ENCODE measurements at places on chromosomes 5 and 9.

- DNase-seq, result no peak
These were observed at the start of gene ZNF883 for GRCh38 chr9:113011911-113012381. ZNF883 (minus strand) TSS chr9:113012192.

- no peak for DNase-seq
These were observed 40.6 kb downstream of the SGCD start for GRCh38 chr5:156367597-156367996.

GRCh38 chr5:160324886-160325285, 12.5 kb upstream of the CCNJL start:
- DNase-seq, result no peak

- no peak for DNase-seq
These were observed 45.0 kb upstream of the TDRD7 start for GRCh38 chr9:97366889-97367288.

- DNase-seq, result no peak
These were observed 291.3 kb upstream of the PCSK5 start for GRCh38 chr9:75599126-75599525.

DNA sequence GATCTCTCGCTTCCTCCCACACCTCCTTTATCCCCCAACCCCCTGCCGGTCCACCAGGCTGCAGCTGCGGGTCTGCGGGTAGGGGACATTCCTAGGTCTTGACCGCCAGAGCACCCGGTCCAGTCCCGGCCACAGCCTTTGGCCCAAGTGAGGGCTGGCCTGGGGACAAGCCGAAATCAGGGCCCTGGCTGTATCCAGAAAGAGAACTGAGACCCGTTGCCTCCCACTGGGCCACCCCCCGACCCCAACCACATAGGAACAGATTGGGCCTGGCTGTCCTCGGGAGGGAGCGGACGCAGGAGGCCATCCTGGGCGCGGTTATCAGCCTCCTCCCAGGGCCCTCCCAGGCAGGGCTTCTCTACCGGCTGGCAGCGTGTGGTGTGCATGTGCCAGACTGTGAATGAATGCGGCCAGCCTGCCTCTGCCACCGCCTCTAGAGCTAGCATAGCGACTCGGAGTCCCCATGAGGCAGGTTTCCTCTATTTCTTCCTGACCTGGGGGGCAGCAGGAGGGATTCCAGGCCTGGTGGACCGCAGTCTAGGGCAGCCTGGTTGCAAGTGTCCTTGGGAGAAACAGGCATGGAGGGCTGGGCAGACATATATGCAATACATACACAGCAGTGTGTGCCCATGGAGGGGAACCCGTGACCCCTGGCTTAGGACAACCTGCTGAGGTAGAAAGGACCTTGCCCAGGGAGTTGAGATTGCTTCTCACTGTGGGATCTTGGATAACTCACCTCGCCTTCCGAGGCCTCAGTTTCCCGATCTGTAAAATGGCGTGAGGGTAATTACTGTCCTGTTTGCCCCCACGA, 1.2 kb downstream of the N4BP3 start:
- peak; percentile 22 for DNase-seq

- DNase-seq, result peak; percentile 92
These were observed 50.8 kb downstream of the CTSL start for GRCh38 chr9:87776481-87777379.

DNA sequence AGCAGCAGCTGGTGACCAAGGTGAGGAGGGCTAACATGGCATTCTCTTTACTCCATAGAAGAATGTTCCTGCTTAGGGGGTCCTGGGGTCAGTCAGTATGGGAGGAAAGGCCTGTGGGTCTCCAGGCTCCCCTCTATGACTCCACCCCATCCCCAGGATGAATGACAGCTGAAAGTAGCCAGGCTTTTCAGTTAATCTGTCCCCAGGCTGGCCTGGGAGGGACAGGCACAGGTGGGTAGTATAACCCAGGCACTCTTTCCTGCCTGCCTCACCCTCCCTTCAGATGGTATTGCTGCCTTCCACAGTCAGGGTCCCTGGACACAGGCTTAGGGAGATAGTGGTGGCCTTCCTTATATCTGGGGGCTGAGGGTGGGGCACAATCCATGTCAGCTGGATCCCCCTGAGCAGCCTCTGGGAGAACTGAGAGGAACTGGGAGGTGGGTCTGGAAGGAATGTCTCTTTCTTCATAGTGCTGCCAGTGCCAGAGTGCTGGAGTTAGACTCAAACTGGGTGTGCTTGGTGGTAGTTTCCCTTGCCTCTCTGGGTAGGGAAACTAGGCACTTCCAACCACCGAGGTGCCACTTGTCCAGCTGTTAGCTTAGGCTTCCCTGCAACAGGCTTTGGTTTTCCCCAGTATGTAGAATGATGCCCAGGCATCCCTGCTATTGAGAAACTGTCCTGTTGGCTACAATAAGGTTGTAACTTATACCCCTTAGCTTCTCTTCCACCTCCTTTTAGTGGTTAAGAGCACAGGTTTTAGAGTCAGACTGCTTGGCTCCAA, 27.8 kb downstream of the LARP1 start:
- no peak for DNase-seq

DNA sequence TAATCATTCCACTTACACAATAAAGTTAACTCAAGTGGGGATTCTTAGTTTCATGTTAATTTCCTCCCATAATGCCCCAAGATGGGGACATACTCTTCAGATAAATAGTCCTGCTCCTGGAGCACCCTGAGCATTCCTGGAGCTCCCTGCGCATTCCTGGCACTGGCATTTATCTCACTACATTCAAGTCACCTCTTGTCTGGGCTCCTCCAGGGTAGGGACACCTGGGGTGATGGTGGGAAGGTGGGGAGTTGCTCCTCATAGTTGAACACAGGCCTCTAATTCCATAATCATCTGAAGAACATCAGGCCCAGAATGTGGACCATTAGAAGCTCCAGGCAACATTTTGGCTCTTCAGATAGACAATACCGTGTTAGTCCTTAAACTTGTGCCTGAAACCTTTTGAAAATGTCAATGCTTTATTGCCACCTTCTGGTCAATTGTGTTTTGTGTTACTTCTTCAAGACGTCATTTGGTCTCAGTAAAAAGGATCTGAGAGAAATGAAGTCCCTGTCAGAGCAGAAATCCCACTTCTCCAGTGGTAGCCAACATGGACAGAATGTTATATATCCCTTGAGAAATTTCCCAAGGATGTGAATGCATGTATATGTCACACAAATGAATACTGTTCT, 14.2 kb upstream of the AGGF1 start:
- peak; percentile 79 for DNase-seq

GRCh38 chr5:124179819-124180218, 566.6 kb downstream of the ZNF608 start:
- DNase-seq, result no peak

DNA sequence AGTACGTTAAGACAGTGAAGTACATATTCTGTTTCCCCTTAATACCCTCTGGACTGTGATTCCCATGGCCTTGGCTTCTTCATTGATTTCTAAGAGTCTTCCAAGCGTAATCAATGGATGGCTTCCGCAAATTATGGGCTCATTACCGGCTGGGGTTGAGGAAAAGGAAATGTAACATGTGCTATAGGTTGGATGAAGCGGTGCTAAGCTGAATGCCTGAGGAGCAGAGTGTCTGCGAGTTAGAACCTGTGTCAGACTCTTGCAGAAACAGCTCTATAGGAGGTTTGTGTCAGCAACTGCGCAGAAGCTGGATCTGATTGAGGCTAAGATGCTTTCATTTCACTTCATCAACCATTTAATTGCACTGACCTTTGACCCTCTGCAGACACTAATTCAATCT, 114.3 kb upstream of the CDH18 start:
- DNase-seq, result no peak

DNA sequence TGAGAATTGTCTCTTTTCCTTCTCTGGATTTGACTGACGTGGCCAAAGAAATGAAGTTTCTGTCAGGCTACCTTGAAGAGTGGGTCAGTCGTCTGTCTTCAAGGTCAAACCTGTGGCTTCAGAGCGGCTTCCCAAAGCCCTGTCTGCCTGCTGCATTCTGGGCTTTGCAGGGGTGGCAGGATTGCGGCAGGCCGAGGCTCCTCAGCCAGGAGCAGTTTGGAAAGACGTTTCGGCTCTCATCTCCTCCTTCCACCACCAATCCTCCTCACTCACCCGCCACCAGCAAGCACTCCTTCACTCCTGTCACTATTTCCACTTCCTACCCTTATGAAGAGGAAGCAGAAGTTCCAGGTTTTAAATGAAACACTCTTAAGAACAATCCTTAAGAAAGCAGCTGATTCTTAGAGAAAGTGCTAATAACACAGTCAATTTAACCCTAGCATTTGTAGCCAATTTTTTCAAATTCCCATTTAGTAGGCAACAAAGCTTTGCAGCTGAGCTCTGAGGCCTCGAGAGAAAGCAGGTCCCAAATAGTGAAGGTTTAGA, 351.7 kb downstream of the ZNF608 start:
- no peak for DNase-seq

DNA sequence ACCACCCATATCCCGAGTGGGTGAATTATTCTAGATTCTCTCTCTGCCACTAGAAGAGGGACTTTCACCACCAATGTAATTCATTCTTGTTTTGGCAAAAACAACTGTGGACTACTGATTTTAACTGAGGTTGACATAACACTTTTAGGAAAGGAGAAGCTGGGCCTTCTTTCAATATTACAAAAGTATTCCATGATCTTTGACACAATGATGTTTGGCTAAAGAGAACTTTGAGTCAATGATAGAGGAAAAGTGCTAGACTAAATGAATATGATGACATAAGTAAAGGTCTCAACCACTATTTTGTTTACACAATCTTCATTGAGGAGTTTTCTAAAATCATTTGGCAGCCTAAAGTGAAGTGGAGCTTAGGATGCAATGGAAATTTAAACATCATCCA, 336.9 kb upstream of the PDE4D start:
- no peak for DNase-seq

- DNase-seq, result no peak
These were observed 26.9 kb upstream of the ITGA1 start for GRCh38 chr5:52760695-52761366.

DNA sequence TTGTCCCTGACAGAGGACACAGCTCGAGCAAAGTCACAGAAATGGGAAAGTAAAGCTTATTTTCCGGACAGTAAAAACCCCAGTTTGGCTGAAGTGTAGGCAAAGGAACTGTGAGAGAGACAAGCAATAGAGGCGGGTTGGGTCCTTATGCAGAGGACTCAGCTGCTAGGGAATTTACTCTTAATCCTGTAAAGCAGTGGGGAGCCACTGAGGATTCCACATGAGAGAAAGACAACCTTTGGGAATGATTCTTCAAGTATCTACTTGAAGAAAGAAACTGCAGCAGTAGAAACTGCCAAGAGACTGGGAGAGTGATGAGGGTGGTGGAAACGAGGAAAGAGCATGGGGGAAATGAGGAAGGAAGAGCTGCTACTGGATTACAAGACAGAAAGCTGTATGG, 20.2 kb downstream of the ASTN2 start:
- DNase-seq, result no peak
